ENCODE measurements at places on chromosomes 7 and 10.

GRCh38 chr10:124739986-124740368 lies 4.2 kb downstream of the FAM53B start:
- no peak for DNase-seq

GRCh38 chr7:37961251-37961650 lies 40.8 kb downstream of the EPDR1 start:
- DNase-seq = no peak

GRCh38 chr10:53045315-53045714 lies 272.7 kb upstream of the MBL2 start:
- DNase-seq = no peak

- DNase-seq = no peak
These were observed 23.7 kb upstream of the SEPTIN7 start for GRCh38 chr7:35777121-35777520.

DNA sequence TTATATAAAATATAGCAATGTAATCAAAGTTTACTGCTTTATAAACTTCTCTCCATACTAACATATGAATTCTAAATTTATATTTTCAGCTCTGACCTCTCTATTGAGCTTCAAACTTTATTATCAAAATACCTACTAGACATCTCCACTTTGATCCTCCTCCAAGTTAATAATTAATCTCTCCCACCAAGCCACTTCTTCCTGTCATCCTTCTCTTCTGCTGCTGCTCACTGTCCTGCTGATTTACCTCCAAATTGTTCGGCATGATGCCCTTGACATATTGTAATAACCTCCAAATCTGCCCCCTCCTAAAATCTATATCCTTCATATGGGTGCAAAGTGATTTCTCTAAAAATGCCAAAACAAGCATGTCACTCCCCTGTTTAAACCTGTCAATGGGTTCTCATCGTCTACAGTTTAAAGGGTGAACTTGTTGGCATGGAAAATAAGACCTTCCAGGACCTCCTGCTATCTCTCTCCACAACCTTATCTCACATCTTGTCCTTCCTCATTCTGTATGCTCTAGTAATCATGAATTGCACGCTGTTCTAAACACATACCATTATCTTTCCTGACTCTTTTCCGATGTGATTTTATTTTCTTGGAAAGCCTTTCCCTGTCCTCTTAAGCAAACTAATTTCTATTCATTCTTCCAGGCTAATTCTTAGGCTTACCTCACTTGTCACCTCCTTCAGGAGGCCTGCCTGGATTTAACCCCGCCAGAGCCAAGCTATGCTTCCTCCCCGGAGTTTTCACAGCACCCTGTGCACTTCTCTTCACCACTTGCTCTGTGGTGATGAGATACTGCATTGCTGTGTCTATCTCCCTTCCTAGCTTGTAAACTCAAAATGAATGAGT lies 52.1 kb upstream of the STK17A start:
- DNase-seq = no peak
